ENCODE measurements at places on chromosomes 7 and 10.

GRCh38 chr10:59536167-59537014 is 173.3 kb downstream of the SLC16A9 start:
- H3K27me3 ChIP-seq: no peaks in the 10 kb centered on the region
- H3K27ac ChIP-seq: no peak overlapping the region
- no peaks in the 10 kb centered on the region for H3K36me3 ChIP-seq
- no peaks in the 10 kb centered on the region for H3K4me1 ChIP-seq
- DNase-seq: no peak

- DNase-seq: no peak
- peaks cover 31% of the 10 kb centered on the region for H3K27me3 ChIP-seq
- H3K27ac ChIP-seq: no peak overlapping the region
Observed at GRCh38 chr10:73906524-73907447, 4.1 kb upstream of the PLAU start.

DNA sequence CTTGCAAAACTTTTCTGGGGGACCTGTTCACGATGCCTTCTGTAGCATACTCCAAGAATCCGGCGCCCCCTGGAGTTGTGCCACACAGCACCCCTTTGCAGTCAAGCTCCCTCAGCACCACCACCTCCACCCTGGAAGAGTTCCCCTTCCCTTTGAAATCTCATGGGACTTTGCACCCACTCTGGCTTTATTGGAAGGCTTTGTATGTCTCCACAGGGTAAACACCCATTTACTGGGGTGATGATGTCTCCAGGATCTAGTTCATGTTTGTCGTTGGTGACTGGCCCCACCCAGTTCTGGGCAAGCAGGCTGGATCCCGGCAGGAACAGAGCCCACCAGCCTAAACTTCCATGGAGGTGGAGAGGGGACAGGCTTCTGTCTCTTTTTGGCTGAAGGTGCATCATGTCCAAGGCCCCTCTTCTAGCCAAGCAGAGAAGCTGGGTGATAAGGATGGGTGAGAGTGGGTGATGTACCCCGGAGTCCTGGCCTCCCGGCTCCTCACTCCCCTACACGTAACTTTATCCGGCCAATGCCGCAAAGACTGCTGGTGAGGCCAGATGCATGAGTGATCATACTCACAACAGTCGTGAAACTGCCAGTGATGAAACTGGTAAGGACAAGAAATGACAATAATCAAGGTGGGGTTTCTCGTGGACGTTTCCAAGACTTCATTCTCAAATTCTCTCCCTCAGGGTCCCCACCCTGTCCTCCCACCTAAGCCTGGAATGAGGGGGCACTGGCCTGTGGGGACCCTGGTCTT is 695 bp upstream of the CLDN4 start:
- peak overlapping the region; percentile 90 for H3K27ac ChIP-seq
- H3K4me1 ChIP-seq: peaks cover 31% of the 10 kb centered on the region
- no peak for DNase-seq
- H3K4me3 ChIP-seq: no peak overlapping the region

- H3K27ac ChIP-seq: no peak overlapping the region
- no peak overlapping the region for H3K4me3 ChIP-seq
- DNase-seq: no peak
- H3K36me3 ChIP-seq: peaks cover 4% of the 10 kb centered on the region
- H3K4me1 ChIP-seq: peaks cover 22% of the 10 kb centered on the region
Observed at GRCh38 chr7:130490311-130490791, 1.5 kb upstream of the MEST start.

DNA sequence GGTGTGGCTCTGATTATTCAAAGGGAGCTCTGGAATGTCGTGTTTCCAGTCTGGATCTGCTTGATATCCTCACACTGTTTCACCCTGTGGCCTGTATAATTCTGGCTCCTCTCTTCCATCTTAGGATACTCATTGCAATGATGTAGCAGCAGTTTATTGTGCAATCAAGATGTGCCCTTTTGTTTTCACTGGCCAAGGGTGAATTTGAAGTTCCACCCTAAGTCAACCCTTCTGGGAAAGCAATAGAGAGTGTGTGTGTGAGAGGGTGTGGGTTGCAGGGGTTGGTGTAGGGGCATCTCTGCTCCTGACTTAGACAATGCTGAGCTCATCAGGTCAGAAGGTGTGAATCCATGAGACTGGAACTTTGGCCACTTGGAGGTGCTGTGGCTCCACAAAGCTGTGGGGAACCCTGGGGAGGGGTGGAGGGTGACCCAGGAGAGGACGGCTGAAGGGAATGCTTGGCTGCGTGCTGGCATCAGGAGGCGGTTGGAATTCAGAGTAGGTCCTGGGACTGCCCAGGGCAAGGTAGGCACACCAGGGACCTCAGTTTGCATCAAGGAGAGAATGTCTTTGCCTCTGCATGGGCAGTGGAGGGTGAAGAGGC is 118.0 kb upstream of the PRSS58 start:
- H3K4me3 ChIP-seq: no peak overlapping the region
- no peaks in the 10 kb centered on the region for H3K4me1 ChIP-seq
- DNase-seq: no peak
- no peak overlapping the region for H3K27ac ChIP-seq
- H3K27me3 ChIP-seq: peaks cover 26% of the 10 kb centered on the region
- H3K36me3 ChIP-seq: no peaks in the 10 kb centered on the region

- H3K27ac ChIP-seq: no peak overlapping the region
- H3K36me3 ChIP-seq: no peaks in the 10 kb centered on the region
- H3K4me1 ChIP-seq: no peaks in the 10 kb centered on the region
- no peak overlapping the region for H3K4me3 ChIP-seq
- no peaks in the 10 kb centered on the region for H3K27me3 ChIP-seq
- DNase-seq: no peak
Observed at GRCh38 chr10:46523962-46524471, 32.4 kb downstream of the GPRIN2 start.

DNA sequence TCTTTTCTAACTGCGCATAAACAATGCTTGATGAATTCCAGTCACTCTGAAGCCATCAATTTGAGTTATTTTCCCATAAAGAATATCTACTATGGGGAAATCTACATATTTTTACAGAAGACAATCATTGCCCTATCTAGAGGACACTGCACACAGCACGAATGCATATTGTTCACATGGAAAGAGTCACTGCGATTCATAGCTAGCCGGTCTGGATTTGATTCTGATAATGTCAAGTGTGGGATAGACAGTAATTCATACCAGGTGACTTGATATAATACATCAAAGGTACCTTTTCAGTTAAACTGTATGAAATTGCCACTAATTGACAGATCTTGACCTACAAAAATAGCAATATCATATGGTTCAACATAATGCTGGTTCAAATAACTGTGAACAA is 255.7 kb downstream of the THSD7A start:
- no peaks in the 10 kb centered on the region for H3K36me3 ChIP-seq
- no peaks in the 10 kb centered on the region for H3K27me3 ChIP-seq
- no peak overlapping the region for H3K4me3 ChIP-seq
- DNase-seq: no peak
- H3K27ac ChIP-seq: no peak overlapping the region

GRCh38 chr10:63795094-63795860 is 274.1 kb downstream of the REEP3 start:
- no peaks in the 10 kb centered on the region for H3K4me1 ChIP-seq
- DNase-seq: no peak
- H3K27ac ChIP-seq: no peak overlapping the region
- H3K4me3 ChIP-seq: no peak overlapping the region

DNA sequence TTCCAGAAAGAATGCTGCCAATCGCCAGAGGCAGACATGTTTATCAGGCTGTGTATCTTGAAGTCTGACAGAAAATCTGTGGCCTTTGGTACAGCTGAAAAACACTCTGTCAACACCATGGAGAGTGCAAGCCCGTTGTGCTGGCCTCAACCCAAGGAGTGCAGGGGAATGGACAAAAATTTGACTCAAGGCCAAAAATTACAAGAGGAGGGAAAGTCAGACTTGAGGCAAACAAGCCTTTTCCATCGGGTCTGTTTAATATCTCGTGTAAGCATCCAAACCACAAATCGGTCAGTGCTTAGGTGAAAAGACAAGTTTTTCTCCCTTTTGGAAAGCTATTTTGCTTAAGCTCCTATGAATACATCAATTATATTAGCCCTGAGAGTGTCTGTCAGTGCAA is 305.3 kb upstream of the NFE2L3 start:
- DNase-seq: no peak
- no peak overlapping the region for H3K4me3 ChIP-seq
- H3K27me3 ChIP-seq: peaks cover 78% of the 10 kb centered on the region
- peaks cover 1% of the 10 kb centered on the region for H3K36me3 ChIP-seq

DNA sequence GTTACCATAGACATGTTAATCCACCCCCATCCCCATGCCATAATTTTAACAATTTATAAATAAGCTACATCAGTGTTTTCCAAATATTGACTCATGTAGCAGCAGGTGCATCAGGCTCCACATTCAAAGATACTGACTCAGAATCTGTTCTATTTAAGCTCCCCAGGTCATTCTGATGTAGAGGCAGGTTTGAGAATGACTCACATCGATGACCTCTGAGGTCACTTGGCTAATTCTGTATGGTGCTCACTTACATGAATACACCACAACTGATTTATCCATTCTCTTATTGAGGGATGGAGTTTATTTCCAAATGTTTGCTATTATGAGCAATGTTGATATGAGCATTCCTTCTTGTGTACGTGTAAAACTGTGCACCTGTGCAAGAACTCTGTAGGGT is 1159.0 kb downstream of the TYW1 start:
- no peaks in the 10 kb centered on the region for H3K27me3 ChIP-seq
- no peak overlapping the region for H3K4me3 ChIP-seq

DNA sequence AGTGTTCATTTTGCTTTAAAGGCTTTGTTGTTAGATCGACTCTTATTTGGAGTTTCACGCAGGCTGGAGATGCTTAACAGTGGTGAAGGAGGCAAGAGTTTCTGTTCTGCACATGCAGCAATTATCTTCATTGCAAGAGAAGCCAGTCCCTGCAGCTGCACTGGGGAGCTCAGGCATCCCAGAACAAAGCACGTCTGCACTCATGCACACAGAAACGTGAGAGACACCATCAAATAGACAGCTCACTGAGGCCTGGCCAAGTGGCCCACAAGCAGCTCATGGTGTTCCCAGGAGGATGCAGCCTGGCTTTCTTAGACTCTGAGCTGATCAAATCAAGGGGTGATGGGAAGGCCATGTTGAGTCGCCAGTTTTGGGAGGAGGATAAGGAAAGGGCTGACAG is 246.1 kb downstream of the CREB5 start:
- H3K4me1 ChIP-seq: no peaks in the 10 kb centered on the region
- DNase-seq: no peak
- H3K4me3 ChIP-seq: no peak overlapping the region
- H3K27me3 ChIP-seq: peaks cover 40% of the 10 kb centered on the region
- no peaks in the 10 kb centered on the region for H3K36me3 ChIP-seq

DNA sequence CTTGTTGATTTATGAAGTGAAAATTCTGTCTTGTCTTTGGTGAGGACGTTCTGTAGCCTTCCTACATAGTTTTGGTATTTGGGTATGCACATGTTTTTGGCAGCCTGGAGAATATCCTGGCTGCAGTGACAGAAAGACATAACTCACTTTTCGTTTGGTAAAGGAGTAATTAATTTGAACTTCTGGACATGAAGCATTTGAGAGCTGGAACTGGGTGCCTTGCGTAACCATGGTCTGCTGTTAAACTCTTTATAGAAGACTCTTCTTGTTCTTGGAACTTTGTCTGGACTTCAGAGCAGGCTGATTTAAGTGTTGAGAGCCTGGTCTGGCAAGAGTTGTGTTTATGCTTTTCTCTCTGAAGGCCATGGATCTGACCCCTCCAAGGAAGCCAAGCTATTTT is 231.3 kb downstream of the LRMDA start:
- no peak overlapping the region for H3K4me3 ChIP-seq
- H3K27ac ChIP-seq: no peak overlapping the region
- no peak for DNase-seq
- peaks cover 3% of the 10 kb centered on the region for H3K27me3 ChIP-seq
- no peaks in the 10 kb centered on the region for H3K36me3 ChIP-seq

DNA sequence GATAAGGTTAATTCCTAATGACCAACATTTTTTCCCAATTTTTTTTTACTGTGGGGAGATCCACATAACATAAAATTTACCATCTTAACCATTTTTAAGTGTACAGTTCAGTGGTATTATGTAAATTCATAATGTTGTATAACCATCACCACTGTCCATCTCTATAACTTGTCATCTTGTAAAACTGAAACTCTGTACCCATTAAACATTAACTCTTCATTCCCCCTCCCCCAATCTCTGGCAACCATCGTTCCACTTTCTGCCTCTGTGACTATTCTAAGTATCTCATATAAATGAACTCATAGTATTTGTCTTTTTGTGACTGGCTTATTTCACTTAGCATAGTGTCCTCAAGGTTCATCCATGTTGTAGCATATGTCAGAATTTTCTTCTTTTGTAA is 46.0 kb upstream of the HPS1 start:
- no peak for DNase-seq
- no peak overlapping the region for H3K27ac ChIP-seq
- no peaks in the 10 kb centered on the region for H3K4me1 ChIP-seq
- H3K27me3 ChIP-seq: peaks cover 62% of the 10 kb centered on the region
- peaks cover 3% of the 10 kb centered on the region for H3K36me3 ChIP-seq
- no peak overlapping the region for H3K4me3 ChIP-seq

DNA sequence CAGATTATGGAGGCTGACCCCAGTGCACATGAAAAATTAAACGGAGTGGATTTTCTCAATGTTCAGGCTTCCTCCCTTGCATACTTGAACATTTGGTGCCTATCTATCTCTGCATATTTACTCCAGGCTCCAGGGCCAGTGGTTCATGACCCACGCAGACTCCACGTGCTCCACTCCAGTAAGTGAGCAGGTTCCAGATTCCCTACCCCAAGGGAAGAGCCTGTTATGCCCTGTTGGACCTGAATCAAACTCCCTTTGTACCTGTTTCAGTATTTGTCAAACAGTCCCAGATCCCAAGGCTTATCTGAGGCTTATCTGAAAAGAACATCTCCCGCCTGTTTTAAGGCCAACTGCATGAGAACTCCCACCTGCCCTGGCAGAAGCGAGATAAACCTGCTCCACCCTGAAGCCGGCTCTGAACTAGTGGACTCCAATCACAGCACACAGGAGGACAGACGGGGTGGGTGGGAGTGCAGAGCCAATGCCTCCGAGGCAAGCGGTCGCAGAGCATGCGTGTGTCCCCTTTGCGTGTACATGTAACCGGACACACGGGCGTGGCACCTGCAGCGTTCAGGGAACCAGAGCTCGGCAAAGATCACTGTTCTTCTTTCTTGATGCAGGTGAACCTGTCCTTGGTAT is 2.3 kb upstream of the FUOM start:
- no peak overlapping the region for H3K4me3 ChIP-seq
- DNase-seq: no peak
- H3K4me1 ChIP-seq: peaks cover 16% of the 10 kb centered on the region
- peaks cover 8% of the 10 kb centered on the region for H3K36me3 ChIP-seq

- H3K36me3 ChIP-seq: peaks cover 4% of the 10 kb centered on the region
- peak overlapping the region; percentile 71 for H3K4me3 ChIP-seq
- H3K27me3 ChIP-seq: no peaks in the 10 kb centered on the region
Observed at GRCh38 chr7:23347682-23348180, 48.6 kb downstream of the MALSU1 start.

- no peak for DNase-seq
- peaks cover 50% of the 10 kb centered on the region for H3K27me3 ChIP-seq
- no peaks in the 10 kb centered on the region for H3K36me3 ChIP-seq
- H3K4me1 ChIP-seq: no peaks in the 10 kb centered on the region
Observed at GRCh38 chr7:22332461-22332870, 24.5 kb downstream of the RAPGEF5 start.

All from central memory CD8-positive, alpha-beta T cell (primary cell).